ENCODE measurements at places on chromosomes 16 and 17.

DNA sequence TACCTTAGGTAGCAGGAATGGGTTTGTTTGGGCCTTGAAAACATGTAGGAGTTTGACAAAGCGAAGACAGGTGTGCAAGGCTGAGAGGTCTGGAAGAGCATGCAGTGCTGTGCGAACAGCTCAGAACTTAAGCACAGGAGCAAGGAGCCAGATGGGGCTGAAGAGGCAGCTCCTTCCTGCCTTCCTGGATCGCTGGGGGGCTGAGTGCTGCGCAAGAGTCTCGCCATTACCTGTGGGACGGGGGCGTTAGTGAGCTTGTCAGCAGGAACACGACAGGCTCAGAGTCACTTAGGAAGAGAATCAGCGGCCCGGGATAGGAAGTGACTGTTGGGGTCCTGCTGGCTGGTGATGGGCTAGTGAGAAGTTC is 464 bp upstream of the MRM1 start:
- DNase-seq = no peak

GRCh38 chr16:87608400-87608985 is 6.2 kb downstream of the JPH3 start:
- peak; percentile 22 for DNase-seq

DNA sequence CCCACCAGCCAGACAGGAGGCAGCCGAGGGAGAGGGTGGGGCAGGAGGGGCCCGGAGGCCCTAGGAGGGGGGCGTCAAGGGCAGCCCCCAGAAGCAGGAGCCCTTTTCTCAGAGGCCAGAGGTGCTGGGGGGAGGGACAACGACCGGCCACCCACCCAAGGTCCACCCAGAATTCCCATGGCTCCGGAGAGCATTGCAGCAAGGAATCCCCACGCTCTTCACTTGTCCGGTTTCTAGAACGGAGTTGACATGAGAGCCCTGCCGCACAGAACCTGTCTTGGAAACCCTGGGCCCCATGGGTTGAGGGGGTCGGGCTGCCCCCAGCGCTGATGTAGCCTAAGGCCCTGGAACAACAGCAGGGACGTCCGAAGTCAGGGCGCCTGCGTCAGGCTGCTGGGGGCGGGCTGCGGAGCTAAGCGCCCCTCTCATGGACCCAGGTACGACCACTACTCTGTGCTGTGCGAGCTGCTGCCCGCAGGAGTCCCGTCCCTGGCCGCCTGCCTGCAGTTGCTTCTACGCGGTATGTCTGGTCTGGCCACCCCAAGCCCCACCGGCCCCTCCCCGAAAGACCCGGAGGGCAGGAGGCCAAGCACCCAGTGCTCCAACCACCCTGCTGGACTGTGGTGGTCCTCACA is 11.2 kb downstream of the CYBC1 start:
- DNase-seq = no peak

- DNase-seq = no peak
Measured at GRCh38 chr16:54897930-54898329, 32.7 kb upstream of the IRX5 start.

GRCh38 chr17:2959371-2960130 is 103.9 kb downstream of the OR1D5 start:
- no peak for DNase-seq

DNA sequence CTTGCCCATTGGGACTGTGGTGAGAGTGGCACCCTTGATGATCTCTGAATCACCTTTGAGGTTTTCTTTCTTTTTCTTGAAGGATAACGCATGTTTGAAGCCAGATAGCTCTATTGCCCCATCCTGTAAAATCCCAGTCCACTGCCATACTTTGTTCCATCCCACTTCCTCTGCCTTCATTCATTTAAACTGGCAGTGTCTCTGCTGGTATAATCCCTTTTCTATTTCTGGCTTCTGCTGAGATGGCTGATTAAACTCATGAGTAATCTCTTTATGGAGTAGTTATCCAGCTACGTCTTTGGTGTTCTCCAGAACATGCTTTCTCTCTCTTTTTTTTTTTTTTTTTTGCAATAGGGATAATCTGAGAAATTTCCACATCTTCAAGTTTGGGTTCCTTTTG is 656.5 kb upstream of the SALL1 start:
- no peak for DNase-seq

- no peak for DNase-seq
Measured at GRCh38 chr16:2712546-2712945, 7.5 kb downstream of the PRSS27 start.

DNA sequence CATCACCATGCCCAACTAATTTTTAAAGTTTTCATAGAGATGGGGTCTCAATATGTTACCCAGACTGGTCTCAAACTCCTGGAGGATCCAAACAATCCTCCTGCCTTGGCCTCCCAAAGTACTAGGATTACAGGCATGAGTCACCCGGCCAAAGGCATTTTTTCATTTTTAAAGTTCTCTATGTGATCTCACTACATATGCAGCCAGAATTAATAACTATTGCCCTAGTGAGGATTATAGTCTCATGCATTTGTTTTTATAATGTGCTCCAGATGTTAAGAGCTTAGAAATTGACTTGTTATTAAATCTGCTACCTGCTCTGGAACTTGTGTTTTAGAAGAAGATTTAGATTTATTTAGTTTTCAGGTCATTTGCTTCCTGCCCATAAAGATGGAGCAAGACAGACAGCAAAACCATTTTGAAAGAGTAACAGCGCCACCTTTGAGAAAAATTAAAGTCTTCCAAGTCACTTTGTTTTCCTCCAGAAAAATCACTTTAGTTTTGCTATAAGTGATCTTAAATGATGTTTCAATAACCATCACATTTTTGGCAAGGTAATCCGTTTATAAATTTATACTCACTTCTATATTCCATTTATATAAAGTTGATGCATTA is 79.5 kb downstream of the CA4 start:
- DNase-seq = no peak

GRCh38 chr17:73877962-73878361 is 233.7 kb upstream of the SDK2 start:
- no peak for DNase-seq

DNA sequence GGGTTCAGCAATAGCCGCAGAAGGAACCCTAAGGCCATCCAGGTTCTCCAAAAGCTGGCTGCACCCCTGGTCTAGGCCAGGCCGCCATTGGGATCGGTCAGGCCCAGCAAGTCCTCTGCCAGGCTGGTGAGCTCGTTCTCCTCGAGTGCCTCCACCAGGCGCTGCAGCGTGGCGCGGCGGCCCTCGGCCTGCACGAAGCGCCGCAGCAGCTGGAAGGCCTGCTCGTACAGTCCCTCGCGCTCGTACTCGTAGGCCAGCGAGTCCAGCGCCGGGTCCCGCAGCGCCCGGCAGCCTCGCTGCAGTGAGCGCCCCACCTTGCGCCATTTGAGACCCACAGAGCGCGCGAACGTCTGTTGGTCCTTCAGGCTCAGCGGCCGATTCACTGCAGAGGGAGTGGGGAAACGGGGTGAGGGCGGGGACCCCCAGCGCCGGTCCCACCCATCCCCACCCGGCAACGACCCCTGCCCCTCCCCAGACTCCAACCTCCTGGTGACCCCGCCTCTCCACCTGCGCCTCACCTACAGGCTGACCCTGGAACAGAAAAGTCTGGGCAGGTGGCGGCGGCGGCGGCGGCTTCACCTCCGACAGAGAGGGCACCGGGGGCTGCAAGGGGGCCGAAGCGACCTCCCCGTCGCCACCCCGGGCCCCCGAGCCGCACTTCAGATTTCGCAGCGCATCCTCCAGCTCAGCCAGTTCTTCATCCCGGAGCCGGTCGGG is 3.9 kb upstream of the B3GNT9 start:
- no peak for DNase-seq

GRCh38 chr16:1884155-1884760 is 12.3 kb upstream of the MEIOB start:
- DNase-seq = no peak

- DNase-seq = peak; percentile 68
Measured at GRCh38 chr17:37489197-37490001, at the start of gene DUSP14. TSS of gene DUSP14 (plus strand) at chr17:37489891. CDS start at chr17:37512273, 22,382 bp downstream.

- no peak for DNase-seq
Measured at GRCh38 chr17:69607162-69607834, 192.8 kb downstream of the MAP2K6 start.

DNA sequence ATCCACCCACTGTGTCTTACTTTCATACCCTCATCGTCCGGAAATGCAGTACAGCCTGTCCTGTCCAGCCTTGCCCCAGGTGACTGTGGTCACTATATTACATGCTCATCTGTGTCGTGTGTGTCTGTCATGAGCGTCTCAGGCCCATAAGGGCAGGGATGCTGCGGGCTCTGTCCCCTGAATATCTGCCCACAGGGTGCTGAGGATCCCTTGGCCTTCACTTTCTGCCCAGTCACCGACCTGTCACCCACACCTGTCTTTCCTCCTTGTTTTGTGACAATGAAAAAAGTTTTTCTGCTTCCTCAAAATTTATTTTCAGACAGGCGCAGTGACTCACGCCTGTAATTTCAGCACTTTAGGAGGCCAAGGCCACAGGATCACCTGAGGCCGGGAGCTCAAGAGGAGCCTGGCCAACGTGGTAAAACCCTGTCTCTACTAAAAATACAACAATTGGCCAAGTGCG is 1.4 kb upstream of the CTRB1 start:
- no peak for DNase-seq

DNA sequence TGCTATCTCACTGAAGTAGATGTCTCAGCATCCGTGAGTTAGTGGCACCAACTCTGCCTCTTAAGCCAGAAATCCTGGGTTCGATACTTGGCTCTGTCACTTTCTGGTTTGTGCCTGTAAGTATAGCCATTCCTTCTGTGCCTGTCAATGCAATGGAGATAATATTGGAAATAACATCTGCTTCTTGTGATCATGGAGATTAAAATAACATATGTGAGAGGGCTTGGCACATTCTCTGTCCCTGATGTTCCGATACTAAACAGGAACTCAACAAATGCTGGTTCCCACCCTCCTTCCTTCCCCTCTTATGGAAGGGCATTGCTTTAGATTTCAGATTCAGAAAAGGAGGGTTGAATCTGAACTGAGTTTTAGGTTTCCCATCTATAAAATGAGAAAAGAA is 39.8 kb downstream of the TBX4 start:
- no peak for DNase-seq

DNA sequence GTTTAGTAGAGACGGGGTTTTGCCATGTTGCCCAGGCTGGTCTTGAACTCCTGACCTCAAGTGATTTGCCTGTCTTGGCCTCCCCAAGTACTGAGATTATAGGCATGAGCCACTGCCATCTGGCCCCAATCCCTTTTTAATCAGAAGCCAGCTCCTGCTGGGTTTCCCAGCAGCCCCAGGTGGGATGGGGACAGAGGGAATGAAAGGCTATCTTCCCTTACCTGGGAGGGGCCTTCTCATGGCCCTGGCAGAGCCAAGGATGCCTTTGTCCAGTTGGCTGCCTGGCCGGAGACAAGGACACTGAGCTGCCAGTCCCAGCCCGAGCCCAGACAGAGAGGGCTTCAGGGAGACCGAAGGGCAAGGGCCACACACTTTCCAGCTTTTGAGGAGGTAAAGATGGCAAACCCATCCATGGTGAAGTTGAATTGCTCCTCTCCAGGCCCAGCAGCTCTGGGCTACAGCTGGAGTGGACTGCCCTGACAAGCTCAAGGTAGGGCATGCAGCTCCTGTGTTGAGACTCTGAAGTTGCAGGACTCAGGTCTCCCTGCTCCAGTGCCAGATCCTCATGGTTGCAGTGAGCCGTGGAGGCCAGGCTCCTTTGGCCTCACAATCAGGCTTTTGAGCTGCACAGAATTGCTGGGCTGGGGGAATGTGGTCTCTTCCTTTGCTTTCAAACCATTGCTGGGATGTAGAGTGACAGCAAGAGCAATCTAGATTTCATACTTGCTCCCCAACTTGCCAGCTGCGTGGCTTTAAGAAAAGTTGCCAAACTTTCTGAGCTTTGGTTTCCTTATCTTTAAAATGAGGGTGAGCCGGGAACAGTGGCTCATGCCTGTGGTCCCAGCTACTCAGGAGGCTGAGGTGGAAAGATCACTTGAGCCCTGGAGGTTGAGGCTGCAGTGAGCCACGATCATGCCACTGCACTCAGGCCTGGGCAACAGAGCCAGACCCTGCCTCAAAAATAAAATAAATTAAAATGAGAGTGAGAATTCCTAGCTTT is 44.5 kb upstream of the IL34 start:
- DNase-seq = no peak

DNA sequence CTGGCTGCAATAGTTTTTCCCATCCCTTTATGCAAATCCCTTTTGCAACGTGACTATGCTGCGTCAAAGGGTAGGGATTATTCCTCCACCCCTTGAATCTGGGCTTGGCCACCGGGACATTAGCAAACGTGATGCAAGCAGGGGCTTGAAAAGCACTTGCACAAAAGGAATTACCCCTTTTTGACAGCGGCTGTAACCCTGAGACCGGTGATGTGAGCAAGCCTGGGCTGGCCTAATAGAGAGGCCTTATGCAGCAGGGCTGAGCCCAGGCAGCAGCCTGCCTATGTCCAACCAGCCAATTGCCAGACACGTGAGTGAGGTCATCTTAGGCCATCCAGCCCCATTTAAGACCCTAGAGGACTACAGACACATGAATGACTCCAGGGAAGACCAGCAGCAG is 30.4 kb upstream of the PAFAH1B1 start:
- DNase-seq = no peak
